ENCODE measurements at places on chromosomes 11 and 22. TPM values are rescaled to one million over a fixed set of nuclear protein-coding genes. Genes with fewer than 3 reads are reported as not detected.

GRCh38 chr11:117278347-117278746 is 12.8 kb upstream of the BACE1-AS start:
- H3K4me1 ChIP-seq: peaks cover 30% of the 10 kb centered on the region
- H3K4me3 ChIP-seq: no peak overlapping the region
- no peak for DNase-seq
- peaks cover 27% of the 10 kb centered on the region for H3K36me3 ChIP-seq
- H3K27me3 ChIP-seq: no peaks in the 10 kb centered on the region

DNA sequence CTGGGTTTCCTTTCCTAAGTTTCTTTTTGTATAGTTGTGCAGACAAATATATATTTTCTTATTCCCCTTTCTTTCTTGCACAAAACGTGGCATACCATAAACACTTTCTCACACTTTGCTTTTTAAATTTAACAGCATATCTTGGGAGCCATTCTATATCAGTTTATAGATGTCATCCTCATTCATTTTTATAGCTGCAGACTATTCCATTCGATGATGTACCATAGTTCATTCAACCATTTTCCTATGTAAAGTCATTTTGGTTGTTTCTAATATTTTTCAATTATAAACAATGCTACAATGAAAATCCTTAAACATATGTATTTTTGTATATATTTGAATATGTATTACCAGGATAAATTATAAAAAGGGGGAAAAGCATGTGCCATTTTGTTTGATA is 102.5 kb downstream of the RRM1 start:
- no peaks in the 10 kb centered on the region for H3K4me1 ChIP-seq
- no peak for DNase-seq
- no peaks in the 10 kb centered on the region for H3K36me3 ChIP-seq
- H3K27me3 ChIP-seq: peaks cover 26% of the 10 kb centered on the region

GRCh38 chr22:24411256-24412004 is 16.0 kb upstream of the ADORA2A start:
- peaks cover 7% of the 10 kb centered on the region for H3K36me3 ChIP-seq
- H3K27ac ChIP-seq: peak overlapping the region; percentile 35
- DNase-seq: no peak
- no peaks in the 10 kb centered on the region for H3K27me3 ChIP-seq

CRYBB2 gene
- not detected for total RNA-seq

CASP1 gene
- 94.1 TPM for total RNA-seq

DNA sequence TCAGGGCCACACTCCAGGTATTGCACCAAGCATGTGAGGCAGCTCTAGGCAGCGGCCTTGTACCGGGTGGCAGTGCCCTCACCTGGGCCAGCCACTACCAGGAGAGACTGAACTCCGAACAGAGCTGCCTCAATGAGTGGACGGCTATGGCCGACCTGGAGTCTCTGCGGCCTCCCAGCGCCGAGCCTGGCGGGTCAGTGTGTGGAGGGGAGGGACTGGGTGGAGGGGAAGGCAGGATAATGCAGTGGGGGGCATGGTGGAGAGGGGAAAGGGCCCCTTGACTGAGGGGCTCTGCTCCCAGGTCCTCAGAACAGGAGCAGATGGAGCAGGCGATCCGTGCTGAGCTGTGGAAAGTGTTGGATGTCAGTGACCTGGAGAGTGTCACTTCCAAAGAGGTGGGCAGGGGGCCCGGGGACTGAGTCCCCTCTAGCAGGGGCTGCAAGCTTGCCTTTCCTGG is 4.2 kb downstream of the SSH3 start:
- H3K4me3 ChIP-seq: no peak overlapping the region
- H3K36me3 ChIP-seq: no peaks in the 10 kb centered on the region
- H3K27ac ChIP-seq: no peak overlapping the region

RASSF10 gene
- not detected for total RNA-seq

All from activated CD8-positive, alpha-beta memory T cell treated with anti-CD3 and anti-CD28 coated beads, Interleukin-2, amount 10 ng/mL, durations not matched to agents 7 days and 5 days (primary cell).